ENCODE measurements at places on chromosomes 1 and 21.

DNA sequence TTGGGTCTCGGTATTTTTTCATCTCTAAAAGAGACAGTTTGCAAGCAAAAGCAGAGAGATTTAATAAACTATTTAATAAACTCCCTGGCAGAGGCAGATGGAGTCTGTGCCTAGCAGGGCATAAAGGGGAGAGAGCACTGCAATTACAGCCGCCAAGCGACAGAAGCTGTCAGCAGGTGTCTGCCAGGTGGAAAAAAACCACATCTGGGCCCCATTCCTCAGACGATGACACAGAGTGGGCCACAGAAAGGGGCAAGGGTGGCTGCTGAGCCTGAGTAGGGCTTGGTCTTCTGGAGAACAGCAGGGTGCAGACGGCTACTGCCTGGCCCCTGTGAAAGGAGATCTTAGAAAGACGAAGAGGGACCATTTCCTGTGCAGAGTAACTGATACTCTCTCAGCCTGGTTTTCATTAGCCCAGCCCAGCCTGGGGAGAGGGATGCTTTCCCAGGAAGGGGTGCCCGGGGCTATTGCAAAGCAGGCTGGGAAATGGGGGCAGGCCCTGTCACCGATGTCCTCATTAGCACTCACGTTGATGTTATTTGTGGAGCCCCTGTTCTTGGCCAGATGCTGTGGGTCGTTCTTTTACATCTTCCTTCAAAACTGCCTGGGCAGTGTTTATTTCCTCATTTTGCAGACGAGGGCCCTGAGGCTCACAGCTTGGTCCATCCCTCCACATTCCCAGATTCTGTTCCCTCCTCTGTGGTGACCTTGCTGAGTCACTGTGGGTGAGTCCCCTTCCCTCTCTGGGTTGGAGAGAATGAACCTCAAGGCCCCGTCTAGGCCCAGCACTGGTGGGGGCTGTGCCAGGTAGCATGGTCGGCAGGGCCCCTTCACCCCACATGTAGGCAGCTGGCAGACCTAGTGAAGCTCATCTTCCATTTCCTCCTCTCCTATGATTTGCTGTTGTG is 472.7 kb downstream of the PTPRU start:
- DNase-seq = peak; percentile 90

- DNase-seq = no peak
Observed at GRCh38 chr21:28522014-28522799, 470.5 kb downstream of the LTN1 start.

DNA sequence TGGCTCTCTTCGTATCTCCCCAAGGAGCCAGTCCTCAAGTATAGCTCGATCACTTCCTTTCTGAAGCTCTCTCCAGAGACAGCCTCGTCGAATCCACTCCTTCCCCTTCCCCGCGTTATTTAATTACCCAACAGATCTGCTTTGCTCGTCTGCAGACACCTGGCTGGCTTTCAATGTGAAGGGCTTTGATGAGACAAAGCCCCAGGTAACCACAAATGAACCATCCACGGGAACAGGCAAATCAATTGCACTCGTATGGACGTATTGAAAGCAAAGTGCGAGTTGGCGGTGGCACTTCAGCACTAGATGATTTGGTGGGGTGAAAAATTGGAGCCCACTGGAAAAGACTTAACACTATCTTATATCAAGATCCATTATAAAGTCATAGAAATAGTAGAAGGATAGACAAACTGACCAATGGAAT is 364 bp upstream of the BCAR3 start:
- peak; percentile 66 for DNase-seq

GRCh38 chr1:196377811-196378210 is 230.4 kb downstream of the KCNT2 start:
- no peak for DNase-seq

GRCh38 chr1:109134423-109134822 is 20.5 kb downstream of the ELAPOR1 start:
- DNase-seq = peak; percentile 63

GRCh38 chr1:40820251-40820797 is 36.7 kb downstream of the KCNQ4 start:
- DNase-seq = no peak

GRCh38 chr1:228527596-228527995 is 40.4 kb downstream of the RNF187 start:
- DNase-seq = no peak

GRCh38 chr1:35886577-35887431 is 3.8 kb downstream of the AGO1 start:
- no peak for DNase-seq

DNA sequence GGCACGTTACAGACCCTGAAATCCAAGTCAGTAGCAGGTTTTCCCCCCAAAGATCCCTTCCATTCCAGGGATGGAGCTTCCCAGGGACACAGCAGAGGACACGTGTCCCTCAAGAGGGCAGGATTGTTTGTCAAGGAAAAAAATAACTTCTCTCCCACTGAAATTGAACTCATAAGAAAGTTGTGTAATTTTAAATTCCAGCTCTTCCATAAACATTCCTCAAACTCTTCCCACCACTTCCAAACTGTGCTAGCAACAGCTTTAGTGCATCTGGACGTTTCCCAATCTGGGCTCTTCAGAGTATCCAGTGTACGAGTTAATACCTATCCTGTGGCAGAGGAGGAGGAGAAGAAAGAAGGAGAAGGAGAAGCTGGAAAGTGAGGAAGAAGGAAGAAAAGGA is 79.6 kb downstream of the PSMG1 start:
- no peak for DNase-seq

- no peak for DNase-seq
Observed at GRCh38 chr1:30604801-30605440, 118.5 kb downstream of the MATN1 start.

DNA sequence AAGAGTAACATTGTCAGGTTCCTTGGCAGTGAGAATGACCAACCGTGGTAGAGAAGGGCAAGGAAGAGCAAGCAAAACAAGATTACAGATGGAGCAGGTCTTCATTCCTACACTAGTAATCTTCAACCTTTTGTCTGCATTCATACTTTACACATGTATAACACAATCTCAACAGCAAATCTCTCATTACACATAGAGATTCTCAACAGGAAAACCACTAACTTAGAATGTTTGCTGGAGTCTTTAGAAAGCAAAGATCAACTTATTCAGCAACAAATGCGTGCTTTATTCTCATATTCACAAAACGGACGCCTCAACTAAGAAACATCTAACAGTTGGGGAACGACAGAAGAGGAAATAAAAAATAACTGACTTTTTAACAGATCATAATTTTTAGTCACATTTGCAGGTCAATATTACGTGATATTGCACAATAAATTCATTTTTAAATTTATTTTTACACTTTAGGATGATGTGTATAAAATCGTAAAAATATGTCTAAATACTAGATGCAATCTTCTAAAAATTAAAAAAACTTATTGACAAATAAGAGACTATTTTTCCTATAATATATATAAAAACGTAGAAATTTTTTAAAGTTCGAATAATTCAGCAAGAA is 82.9 kb downstream of the ARID4B start:
- no peak for DNase-seq

DNA sequence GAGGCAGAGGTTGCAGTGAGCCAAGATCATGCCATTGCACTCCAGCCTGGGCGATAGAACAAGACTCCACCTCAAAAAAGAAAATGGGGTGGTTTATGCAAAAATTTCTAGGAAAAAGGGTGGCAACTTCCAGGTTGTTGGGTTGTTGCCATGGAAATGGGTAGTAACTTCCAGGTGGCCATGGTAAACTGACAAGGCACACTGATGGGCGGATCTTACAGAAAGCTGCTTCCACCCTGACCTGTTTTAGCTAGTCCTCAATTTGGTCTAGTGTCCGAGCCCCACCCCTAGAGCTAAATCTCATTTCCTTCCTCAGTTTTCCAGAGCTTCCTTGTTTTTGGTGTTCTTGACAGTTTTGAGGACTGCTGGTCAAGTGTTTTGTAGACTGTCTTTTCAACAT is 13.6 kb downstream of the KLHDC7A start:
- no peak for DNase-seq

DNA sequence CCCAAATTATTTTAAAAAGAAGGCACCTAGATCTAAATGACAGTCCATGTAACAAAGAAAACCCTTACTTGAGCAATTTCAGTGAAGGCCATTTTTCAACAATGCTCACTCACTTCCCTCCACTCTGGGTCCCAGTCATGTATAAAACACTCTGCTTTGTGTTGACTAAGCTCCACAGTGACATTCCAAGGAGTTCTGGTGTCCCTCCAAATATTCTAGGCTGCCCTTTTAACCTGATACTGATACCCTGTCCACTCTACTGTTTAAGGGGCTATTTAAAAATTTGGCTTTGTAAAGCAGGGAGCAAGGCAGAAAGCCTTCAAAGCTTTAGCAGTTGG is 73.6 kb downstream of the GNG12 start:
- no peak for DNase-seq

- DNase-seq = no peak
Observed at GRCh38 chr21:16102113-16102512, 372.3 kb downstream of the USP25 start.

GRCh38 chr1:34419663-34420136 is 243.0 kb downstream of the C1orf94 start:
- no peak for DNase-seq

DNA sequence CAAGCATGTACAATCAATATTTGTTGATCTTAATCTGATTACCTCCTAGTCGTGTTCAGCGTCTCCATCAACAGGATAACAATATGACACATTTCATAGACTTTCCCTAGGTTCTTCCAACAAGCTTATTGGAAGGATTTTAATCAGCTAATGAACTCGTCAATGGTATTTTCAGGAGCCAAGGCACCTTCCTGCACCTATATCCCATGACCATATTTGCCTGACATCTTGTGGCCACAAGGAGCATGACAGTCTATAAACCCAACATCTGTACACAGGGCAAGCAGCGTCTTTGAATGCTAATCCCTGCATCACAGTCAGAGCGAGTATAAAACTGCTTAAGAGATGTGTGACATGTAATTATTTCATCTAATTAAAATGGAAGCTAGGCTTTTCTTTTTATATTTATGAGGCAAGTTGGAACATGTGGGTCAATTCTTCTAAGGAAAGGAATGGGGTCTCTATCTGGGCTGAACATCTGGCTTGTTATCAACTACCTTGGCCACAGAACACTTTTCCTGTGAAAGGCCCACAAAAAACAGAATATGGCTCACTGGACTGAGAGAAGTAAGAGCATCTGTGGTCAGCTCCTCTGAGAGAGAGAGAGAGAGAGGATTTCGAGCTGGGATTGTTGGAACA is 388.8 kb downstream of the NTNG1 start:
- peak; percentile 82 for DNase-seq

DNA sequence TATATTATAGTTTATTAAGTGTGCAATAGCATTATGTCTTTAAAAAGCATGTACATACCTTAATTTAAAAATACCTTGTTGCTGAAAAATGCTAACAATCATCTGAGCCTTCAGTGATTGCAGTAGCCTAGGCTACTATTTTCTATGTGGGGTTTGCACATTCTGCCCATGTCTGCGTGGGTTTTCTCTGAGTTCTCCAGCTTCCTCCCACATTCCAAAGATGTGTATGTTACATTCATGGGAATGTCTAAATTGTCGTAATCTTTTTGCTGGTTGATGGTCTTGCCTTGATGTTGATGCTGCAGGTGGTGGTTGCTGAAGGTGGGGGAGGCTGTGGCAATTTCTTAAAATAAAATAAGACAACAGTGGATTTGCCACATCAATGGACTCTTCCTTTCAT is 12.5 kb downstream of the AADACL3 start:
- no peak for DNase-seq

- no peak for DNase-seq
Observed at GRCh38 chr1:173856903-173857302, 10.9 kb downstream of the GAS5 start.

GRCh38 chr1:234246638-234247116 is 126.6 kb upstream of the COA6 start:
- no peak for DNase-seq

- DNase-seq = no peak
Observed at GRCh38 chr1:160032165-160032820, 503 bp upstream of the PIGM start.

- peak; percentile 54 for DNase-seq
Observed at GRCh38 chr1:68202239-68202832, 30.0 kb downstream of the WLS start.

GRCh38 chr1:220189750-220190347 is 82.4 kb downstream of the RAB3GAP2 start:
- peak; percentile 47 for DNase-seq

DNA sequence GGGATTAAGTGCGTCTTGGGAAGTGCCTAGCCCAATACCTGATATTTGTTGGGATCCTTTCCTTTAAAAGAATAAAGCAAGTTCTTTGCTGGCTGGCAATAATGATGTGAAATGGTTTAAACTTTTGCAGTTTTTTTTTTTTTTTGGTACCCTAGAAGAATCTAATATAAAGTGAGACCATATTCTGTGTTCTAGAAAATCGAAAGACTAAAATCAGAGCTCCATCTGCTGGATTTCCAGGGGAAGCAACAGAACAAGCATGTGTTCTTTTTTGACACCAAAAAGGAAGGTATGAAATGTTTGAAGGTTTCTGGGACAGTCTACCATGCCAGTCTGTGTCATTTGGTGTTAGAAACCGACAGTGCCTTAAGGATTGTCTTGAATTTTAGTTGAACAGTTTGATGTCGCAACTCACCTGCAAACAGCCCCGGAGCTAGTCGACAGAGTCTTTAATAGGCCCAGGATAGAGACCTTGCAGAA is 6.4 kb downstream of the UTP11 start:
- peak; percentile 9 for DNase-seq

DNA sequence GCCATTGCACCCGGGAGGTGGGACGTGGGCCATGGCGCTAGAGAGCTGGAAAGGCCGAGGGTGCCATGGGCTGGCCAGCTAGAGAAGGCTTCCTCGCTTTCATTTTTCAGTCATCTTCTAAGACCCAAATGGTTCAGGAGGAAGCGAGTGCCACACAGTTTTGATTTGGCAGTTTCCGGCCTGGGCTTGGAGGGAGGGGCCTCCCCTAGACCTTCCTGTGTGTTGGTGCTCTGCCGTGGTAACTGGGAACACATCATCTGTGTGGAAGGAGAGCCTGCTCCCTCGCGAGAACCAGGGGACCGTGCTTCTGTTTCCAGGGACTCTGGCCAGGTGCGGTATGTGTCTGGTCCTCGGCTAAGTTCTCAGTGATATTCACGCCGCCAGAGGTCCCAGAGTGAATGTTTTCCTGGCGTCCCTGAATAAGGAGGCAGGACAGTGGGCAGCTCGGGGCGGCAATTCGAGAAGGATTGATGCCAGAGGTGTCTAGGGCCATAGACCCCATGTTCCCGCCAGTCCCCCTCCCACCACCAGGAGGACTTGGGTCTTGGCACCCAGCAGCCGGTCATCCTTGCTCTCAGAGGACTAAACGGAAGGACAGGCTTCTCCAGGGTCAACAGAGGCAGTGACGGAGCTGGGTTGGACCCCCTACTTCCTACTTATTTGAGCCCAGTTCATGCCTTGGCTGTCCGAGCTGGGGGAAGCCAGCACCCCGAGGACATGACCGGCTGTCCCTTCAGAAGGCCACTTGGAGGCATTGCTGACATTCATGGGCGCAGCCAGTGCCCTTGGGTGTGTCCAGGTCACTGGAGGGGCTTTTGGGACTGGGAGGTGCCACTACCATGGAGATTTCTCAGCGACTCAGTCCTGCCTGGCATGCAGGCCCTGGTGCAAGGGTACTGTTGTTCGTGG is 2.7 kb upstream of the NPHP4 start:
- no peak for DNase-seq

DNA sequence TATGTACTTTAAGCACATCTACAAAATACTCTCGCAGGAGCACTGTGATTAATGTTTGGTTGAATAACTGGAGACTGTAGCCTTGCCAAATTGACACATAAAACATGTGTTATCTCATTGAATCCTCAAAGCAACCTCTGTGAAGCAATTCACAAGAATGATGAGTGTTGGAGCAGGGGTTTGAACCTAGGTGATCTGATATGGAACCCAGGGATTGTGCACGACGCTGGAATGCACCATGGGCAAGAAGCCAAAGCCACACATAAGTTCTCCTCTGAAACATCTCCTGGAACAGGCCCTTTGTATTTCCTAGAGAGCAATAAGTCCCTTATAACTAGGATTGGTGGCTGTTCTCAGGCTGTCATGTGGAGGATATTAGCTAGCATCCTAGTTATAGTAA is 124.6 kb upstream of the IVNS1ABP start:
- no peak for DNase-seq
